Activated T-cell treated with anti-CD3 and anti-CD28 coated beads for 4 hours (primary cell): ENCODE measurements at places on chromosomes 5 and 9.

DNA sequence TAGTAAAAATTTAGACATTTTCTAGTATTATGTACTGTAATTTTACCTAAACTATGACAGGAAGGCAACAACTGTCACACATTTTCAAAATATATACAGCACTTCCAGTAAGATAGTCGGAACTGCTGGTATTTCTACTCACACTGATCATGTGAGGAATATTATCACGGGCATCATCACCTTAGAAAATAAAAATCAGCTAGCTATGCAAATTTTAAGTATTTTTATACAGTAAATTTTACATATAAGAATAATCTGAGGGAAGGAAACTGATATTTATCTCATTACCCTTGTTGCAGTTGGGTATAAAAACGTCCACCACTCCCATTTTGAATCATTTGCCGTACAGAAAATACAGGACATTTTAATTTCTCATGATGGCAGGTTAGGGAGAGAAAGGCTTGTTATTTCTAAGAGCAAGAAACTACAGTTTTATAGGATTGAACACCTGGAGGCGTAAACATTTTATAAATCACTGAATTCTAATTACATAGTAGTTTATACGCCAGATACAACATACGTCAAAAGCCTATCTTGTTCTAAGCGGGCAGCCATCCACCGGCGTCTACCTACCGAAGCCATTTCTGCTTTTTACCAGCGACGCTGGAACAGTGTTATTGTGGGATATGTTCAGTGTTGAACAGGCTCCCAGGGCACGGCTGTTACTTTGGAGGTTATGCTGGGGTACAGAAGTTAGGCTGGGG, 729 bp upstream of the TNPO1 start:
- DNase-seq = no peak

DNA sequence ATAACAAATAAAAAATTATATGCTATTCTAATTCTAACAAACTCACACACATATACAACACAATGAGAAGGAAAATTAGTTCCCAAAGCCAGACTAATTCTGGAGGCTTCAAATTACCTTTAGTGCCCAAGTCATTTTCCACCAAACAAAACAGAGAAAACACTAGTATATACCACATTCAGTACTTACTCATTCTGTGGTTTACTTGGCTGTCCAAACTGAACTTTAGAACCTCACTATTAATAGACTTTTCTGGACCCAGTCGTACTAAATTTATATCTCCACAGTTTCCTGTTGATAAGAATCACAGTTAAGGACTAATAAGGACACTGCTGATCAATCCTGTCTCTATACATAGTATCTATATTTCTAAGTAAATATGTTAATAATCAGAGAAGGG, 66.4 kb downstream of the SETX start:
- DNase-seq = no peak

GRCh38 chr5:109982966-109983534, 293.3 kb downstream of the MAN2A1 start:
- no peak for DNase-seq

- no peak for DNase-seq
Observed at GRCh38 chr5:158212917-158213316, 354.0 kb upstream of the CLINT1 start.

DNA sequence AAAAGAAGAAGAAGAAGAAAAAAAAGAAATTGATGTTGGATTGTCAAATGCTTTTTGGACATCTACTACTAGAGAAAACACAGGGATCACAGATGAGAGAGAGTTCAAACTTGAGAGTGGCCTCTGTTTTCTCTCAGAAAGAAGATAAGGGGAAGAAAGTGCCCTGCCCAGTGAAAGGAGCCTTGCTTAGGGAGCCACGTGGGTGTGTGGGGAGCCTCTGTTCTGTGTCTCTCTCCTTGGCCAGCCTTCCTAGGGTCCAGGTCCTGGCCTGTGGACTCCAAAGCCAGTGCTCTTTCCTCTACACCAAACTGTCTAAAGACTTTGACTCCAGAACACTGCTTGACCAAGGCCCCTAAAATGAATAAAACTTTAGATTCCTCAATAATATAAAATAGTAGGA, 22.0 kb upstream of the COL15A1 start:
- no peak for DNase-seq

DNA sequence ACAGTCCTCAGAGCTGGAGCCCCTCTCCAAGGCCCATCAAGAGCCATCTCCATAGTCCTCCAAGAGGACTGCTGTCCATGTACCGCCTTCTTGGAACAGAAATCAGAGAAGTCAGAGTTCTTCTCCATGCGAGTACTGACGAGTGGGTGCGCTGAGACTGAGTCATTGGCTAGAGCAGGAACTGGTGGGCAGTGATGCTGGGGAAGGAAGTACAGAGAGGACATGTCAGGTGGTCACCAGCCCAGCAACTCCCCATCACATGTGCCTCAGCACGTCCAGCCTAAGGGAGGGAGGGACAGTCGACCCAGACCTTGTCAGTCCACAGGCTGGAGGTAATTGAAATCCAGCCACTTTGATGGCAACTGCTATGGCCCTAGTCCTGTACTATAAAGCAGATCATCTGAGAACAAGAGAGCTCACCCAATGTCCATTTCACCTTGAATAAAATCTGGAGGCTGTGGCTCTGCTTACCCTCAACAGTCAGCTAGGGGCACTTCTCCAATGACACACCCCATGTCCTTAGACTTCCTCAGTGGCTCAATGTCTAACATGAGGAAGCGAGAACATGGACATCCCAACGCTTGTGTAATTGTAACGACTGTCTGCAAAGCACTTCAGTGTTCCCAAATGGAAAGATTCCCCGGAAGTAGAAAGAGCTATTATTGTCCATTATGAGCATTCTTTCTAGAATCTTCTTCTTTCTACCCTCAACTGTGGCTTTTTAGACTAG, 15.0 kb upstream of the FBP1 start:
- no peak for DNase-seq

DNA sequence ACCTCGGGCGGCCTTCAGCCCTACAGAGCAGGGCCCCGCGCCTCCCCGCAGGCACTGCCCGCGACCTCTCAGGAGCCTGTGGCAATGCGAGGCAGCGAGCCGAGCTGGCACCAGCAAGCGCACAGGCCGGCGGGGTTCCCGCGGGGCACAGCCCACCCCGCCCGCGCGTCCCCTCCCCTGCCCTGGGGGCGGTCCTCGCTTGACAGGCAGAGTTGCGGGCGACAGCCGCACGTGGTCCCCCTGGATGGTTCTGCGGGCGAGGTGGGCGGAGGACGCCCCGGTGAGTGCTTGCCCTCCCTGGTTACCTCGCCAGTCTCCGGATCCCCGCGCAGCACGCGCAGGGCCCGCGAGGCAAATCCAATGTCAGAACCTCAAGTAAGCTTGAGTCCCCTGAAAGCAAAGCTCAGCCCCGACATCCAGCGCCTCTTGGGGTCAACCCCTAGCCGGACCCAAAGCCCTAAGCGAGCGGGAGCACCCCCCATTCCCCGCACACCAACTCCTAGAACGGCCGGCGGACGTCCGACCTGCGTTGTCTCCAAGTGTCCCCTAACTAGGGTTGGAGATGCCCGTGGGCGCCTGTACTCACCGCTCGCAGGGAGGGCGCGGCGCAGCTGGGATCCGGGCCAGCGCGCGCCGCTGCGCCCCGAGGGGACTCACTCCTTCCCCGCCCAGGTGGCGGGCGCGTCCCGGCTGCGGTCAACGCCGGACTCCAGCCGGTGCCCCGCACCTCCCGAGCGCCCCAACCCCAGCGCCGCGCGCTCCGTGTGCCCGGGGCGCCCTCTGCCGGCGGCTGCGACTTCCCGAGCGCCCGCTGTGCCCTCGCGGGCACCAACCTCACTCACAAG, at the start of gene DRD1:
Gene DRD1 (minus strand): TSS at position 123 of the 845 bp plus-strand sequence. CDS start 1,083 bp downstream, outside the sequence.
- peak; percentile 42 for DNase-seq

DNA sequence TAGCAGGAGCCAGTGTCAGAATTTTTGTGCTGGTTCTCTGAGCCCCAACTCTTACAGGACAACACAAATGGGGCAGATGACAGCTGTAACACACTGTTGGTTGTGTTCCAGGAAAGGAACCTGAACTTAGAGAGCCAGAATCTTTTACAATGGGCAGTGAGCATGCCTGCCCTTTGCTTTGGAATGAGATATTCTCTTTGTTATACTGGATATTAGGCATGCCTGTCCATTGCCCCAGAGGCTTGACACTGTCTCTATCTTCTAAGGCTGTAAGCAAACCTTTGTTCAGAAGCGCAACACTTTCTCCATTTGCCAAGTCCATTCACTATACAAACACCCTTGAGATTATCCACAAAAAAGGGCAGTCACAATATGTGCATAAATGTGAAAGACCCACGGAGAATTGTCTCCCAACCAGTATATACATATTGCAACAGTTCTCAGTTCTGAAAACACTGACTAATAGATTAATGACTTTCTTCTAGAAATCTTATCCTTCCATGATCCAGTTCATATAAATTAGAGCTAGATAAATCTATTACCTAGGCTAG, 26.3 kb upstream of the CEP120 start:
- no peak for DNase-seq

GRCh38 chr5:115472271-115473025, 72.1 kb downstream of the FEM1C start:
- DNase-seq = no peak

DNA sequence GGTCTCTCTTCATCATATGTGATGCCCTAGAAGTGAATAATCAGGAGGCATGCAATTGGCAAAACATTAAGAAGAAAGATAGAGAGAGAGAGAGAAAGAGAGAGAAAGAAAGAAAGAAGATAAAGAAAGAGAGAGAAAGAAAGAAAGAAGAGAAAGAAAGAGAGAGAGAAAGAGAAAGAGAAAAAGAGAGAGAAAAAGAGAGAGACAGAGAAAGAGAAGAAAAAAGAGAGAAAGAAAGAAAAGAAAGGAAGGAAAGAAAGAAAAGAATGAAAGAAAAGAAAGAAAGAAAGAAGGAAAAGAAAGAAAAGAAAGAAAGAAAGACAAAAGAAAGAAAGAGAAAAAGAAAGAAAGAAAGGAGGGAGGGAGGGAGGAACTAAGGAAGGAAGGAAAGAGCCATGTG, 318.9 kb downstream of the ICE1 start:
- no peak for DNase-seq

DNA sequence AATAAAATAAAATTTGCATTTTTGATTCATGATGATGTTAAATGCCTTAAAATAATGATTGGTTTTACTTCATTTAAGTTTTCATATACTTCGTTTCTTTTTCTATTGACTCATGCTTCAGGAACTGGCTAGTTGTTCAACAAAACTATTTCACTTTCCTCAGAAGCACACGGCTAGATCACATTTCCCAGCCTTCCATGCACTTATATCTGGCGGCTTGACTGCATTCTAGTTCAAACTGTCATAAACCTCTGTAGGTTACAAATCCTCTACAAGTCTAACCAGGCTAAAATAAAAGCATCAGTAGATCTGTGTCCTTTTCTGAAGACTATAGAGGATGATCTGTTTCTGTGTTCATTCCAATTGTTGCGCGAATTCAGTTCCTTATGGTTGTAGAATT, 46.3 kb upstream of the CNTLN start:
- DNase-seq = no peak

DNA sequence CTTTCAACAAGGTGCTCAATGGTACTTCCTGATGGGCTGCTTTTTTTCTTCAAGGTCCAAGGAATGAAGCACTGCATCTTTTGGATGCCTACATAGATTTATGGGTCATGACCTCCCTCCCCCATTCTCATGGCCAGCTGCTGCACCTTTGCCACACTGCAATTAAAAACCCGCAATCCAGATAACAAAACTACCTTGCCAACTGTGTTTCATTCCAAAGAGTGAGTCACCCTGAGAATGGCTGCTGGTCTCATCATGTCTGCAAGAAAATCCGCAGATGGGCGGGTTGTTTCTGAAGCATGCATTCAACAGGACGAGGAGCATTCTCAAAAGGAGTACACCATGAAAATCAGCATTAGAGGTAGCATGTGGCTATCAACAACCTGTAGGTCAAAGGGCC, 139.8 kb downstream of the ELAVL2 start:
- DNase-seq = no peak

DNA sequence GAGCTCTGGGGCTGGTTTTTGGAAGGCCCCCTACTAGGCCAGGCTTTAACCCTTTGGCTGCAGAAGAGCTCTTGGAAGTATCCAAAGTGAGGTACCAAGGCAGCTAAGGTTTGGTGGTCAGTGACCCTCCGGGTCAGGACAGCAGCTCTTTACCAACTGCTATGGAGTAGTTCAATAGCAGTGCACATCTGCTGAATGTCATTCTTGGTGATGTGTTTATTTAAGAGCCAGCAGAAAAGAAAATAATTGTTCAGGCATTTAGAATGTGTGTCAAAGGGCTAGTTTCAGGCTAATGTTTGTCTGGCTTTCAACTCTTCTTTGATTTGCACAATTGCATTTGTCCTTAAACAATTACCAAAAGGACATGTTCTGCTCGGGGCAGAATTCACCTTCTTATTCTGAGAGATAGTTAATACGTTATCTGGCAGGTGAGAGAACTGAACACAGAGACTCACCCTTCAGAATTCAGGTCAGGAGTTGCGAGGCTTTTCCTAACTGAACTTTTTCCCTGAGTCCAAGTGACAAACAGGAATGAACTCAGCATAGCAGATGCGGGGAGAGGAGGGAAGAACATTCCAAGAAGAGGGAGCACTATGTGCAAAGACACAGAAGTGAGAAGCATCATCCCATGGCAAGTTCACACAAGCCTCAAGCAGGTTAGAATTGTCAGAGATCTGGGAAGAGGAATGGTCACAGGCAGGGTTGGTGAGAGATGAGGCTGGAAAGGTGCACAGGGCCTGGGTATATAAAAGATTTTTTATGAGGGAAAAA, 556.7 kb upstream of the TLE4 start:
- DNase-seq = no peak

DNA sequence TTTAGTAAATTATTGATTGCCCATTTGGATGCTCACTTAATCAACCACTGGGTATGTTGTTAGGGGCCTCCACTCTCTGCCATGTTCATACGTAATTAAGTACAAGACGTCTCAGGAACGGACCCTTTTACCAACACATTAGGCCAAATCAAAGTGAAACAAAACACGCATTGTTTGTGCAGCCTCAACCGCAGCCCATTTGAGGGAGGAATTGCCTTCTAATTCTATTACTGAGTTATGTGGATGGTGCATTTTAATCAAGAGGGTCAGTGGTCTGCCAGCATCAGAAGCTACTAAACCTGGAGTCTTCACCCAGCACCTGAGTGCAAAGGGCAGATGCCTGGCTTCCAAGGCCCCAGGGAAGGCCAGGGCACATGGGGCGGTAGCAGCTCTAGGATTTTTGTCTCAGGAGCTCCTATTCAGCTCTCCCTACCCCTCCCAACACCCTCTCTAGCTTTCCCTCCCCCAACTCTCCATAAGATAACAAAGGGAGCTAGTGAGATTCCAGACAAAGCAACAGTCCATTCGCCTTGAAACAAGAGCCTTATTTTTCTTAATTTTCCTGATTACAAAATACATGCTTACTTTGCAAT, 7.9 kb upstream of the MED27 start:
- no peak for DNase-seq

DNA sequence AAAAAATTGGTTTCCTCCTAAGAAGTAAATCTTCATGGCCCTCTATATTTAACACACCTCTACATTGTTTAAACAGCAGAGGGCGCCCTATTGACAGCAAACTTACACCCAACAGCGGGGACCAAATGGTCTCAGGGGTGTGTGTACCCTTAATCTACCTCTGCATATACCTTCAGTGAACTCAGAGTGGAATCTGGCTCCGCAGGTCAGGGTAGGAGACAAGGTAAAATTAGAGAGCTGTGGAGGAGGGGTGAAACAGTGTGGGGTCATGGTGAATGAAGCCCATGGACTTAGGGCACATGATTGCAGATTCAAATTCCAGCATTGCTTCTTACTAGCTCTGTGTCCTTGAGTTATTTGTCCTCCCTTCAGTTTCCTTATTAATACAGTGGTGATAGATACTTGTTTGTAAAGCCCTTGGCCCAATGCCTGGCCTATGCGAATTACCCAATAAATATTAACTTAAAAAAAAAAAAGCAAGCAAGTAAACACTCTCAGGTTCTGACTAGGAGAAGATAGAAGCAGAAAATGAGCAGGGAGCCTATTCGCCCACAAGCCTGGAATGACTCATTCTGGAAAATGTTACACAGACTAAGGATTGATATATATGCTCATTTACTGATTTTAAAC, 122.9 kb downstream of the CAVIN4 start:
- no peak for DNase-seq
